Head of caudate nucleus (tissue), 42 donors: ENCODE measurements at places on chromosomes 12 and 14.

DNA sequence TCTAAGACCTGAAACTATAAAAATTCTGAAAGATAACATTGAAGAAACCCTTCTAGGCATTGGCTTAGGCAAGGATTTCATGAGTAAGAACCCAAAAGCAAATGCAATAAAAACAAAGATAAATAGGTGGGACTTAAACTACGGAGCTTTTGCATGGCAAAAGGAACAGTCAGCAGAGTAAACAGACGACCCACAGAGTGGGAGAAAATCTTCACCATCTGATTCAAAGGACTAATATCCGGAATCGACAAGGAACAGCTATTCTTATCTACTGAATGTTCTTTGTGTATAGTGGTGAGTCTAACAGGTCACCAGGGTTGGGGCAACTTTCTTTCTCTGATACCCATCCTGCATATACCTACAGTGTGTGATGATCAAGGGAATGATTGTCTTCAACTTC, 198.6 kb downstream of the CCDC91 start:
- DNase-seq: no peak

DNA sequence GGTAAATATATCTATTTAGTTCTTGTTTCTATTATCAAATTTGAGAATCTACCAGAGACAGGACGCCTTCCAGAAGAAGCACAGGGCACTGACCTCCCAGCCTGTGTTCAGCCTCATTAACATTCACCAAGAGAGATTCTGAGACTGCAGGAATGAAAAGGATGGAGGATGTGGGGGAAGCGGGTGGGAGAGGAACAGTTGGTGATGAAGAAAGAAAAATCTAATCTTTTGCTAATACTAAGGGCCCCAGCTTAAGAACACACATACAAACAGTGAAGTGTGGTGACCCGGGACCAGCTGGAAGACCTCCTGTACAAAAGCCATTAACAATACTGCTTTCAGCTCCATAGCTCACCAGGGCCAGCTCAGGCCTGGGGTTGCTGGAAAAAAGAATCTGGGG, 160.5 kb downstream of the NUAK1 start:
- DNase-seq: no peak

GRCh38 chr14:100398044-100398443, 74.9 kb downstream of the SLC25A47 start:
- DNase-seq: no peak

- no peak for DNase-seq
Measured at GRCh38 chr12:92533280-92533890, 169.4 kb upstream of the PLEKHG7 start.

- DNase-seq: peak; percentile 76
Measured at GRCh38 chr14:71138448-71139293, 231.4 kb downstream of the PCNX1 start.

DNA sequence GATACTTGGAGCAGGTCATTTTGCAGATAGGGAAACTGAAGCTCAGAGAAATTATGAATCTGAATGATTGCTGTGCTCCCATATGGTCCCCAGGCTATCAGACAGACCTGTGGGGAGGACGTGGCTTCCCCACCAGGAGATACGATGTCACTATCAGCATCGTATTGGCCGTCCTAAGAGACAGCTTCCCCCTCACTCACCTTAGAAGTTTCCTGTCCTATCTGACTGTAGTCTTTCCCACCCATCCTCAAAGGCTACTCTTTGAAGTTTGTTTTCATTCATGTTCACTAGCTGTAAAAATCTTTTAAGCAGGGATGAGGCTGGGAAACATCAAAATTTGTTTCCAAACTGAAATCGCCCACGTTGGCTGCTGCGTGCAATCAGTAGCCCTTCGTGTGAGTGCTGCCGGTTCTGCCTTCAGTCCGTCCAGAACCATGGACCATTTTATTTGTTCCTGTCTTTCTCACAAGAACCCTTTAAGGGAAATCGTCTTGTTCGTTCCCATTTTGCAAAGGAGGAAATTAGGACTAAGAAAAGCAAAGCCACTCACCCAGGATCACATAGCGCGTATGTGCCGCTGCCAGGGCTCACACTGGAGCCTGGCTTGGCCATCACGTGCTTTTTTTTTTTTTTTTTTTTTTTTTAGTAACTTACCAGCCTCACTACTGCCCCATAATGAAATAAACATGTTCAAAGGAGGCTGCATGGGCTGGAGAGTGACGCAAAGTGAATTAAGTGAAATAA, 1.0 kb upstream of the KDM2B start:
- no peak for DNase-seq
